ENCODE measurements at places on chromosomes 11 and 22.

- no peak for DNase-seq
These were observed 8.4 kb upstream of the PATZ1 start for GRCh38 chr22:31354515-31354914.

GRCh38 chr11:62125316-62125715 is 1.5 kb downstream of the INCENP start:
- DNase-seq, result no peak

DNA sequence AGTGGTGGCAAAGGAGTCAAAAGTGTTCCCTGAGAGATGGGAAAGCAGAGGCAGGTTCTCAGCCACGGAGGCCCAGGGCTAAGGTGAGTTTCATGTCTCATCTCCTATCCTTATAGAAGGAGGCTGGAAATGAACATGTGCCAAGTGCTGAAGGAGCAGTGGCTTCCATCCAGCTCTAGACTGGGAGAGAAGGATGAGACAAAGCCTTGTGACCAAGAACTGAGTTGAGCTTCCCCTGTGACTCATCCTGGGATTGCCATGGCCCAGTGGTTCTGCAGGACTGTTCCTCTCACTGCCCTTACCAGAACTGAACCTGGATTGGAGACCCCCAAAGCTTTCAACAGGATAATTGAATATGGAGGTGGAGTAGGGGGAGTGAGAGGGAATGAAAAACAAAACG is 16.7 kb upstream of the OR9Q1 start:
- DNase-seq, result no peak

GRCh38 chr11:58003036-58003435 is 20.6 kb upstream of the OR9Q1 start:
- no peak for DNase-seq

Measured in uterus (tissue), 4 donors.